ENCODE measurements at places on chromosomes 1 and 21. TPM values are rescaled to one million over a fixed set of nuclear protein-coding genes. Genes with fewer than 3 reads are reported as not detected.

Gene OLIG2
- 0.06 TPM for total RNA-seq

Gene PODN
- 6.5 TPM for total RNA-seq

Gene LCE3D
- not detected for total RNA-seq

Gene CRNN
- total RNA-seq = not detected

Gene SUMO3
- total RNA-seq = 54.2 TPM

Gene VWA1
- total RNA-seq = 54.3 TPM

Gene BSND
- total RNA-seq = 3.7 TPM

Gene ADORA1
- total RNA-seq = 4.9 TPM

Gene CHIA
- not detected for total RNA-seq

Gene RNU1-2
- 7,909 TPM for total RNA-seq

Gene KRTAP19-1
- not detected for total RNA-seq

Gene SPRR2B
- total RNA-seq = not detected

Gene IGSF9
- 5.8 TPM for total RNA-seq

All from metanephros (tissue), 2 donors.